Neural progenitor cell (in vitro differentiated cells): ENCODE measurements at places on chromosomes 3 and 15.

GRCh38 chr15:45827275-45827674 lies 192.4 kb downstream of the SQOR start:
- no peak for DNase-seq

- DNase-seq = no peak
Observed at GRCh38 chr15:92023965-92024364, 170.5 kb downstream of the SLCO3A1 start.

- peak; percentile 35 for DNase-seq
Observed at GRCh38 chr3:189344996-189345395, 173.2 kb downstream of the TPRG1 start.

- DNase-seq = no peak
Observed at GRCh38 chr15:32944431-32944830, 226.6 kb downstream of the GREM1 start.

- DNase-seq = peak; percentile 13
Observed at GRCh38 chr3:157594413-157594812, 91.2 kb upstream of the VEPH1 start.
